ENCODE measurements at places on chromosomes 16 and 17.

DNA sequence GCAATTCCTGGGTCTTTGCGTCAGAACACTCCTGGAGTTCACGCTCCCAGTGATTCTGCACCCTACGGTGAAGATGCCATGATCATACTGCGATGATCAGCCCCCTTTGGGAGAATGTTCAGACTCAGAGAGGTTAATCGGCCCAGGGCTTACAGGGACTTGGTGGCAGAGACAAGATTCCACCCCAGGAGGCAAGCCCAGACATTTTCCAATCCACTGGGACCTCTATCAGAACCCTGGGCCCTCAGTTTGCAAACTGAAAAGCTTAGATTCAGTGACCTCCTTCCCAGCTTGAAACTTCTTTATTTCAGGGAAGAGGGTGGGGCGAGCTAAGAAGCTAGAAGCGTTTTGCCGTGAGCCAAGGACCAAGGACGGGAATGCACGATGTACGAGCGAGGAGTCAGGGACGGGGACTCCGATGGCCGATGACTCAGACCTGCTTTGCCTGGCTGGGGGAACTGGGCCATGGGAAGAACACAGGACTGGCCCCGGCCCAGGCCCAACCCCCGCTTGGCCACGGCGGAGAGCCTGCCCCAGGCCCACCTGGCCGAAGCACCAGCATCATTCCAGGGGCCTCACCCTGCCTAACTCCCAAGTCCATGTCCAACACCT lies 34.7 kb downstream of the SOCS3 start:
- DNase-seq: no peak

GRCh38 chr17:5362162-5362811 lies 57.2 kb downstream of the NUP88 start:
- DNase-seq: no peak

GRCh38 chr17:50337956-50338355 lies 8.0 kb upstream of the XYLT2 start:
- no peak for DNase-seq

DNA sequence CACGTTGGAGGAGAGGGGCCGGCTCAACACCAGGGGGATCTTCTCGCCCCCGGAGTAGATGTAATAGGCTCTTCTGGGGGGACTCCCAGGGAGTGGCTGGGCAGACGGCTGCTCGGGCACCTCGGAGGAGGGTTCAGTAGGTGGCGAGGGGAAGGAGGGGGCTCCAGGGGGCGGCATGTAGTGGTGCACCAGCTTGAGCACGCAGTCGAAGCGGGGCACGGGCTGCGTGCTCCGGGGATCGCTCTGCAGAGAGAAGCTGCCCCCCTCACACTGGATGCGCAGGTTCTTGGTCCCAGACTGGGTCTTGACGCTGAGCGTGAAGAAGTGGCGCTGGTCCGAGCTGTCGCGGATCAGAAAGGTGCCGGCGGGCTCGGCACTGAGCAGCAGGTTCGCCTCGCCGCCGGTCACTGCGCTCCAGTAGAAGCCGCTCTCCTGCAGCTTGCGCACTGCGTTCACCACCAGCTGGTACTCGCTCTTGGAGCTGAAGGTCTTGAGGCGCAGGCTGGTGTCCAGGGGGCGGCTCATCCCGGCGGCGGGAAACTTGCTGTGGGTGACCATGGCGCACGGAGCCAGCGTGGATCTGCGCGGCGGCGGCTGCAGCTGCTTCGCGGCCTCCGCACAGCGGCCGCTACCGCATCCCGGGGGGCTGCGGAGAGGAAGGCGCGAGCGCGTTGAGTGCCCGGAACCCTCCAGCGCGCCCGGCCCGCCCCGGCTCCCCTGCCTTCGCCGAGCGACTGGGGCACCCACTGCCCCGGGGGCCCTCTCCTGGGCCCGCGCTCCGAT lies 1.1 kb downstream of the SOCS3 start:
- DNase-seq: no peak

DNA sequence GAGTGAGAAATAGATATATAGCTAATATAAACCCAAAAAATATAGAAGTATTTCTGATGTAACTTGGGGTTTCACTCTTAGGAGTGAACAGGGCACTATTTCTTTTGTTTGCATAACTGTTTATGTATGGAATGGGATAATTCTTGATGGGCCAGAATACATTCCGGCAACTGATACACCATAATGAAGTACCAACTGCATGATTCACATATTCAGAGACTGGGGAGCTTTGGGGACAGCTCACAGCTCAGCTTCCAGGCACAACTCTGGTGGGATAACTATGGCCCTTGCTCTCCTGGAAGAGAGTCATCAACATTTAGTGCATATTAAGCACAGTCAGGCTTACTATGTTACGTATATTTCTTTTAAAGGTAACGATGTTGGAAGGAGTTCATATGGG lies 42.1 kb upstream of the ADCY7 start:
- DNase-seq: no peak

DNA sequence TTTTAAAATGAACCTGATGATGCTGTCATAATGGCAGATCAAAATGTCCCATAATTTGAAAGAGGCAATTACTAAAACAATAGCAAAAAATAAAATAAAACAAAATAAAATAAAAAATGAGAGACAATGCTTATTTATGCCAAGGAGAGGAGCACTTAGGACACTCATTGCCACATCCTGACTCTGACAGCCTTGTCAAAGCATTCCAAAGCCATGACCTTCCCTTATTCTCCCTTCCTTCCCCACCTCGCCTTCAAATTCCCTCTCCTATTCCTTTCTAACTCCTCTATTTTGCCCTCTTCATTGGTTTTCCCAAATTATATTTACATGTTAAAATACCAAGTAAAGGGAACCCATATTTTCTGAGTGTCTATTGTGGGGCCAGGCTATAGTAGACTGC lies 220.0 kb downstream of the CDH13 start:
- no peak for DNase-seq

- no peak for DNase-seq
Measured at GRCh38 chr16:89409161-89409711, 81.1 kb downstream of the ANKRD11 start.

GRCh38 chr17:11797803-11798202 lies 199.5 kb downstream of the ZNF18 start:
- DNase-seq: no peak

DNA sequence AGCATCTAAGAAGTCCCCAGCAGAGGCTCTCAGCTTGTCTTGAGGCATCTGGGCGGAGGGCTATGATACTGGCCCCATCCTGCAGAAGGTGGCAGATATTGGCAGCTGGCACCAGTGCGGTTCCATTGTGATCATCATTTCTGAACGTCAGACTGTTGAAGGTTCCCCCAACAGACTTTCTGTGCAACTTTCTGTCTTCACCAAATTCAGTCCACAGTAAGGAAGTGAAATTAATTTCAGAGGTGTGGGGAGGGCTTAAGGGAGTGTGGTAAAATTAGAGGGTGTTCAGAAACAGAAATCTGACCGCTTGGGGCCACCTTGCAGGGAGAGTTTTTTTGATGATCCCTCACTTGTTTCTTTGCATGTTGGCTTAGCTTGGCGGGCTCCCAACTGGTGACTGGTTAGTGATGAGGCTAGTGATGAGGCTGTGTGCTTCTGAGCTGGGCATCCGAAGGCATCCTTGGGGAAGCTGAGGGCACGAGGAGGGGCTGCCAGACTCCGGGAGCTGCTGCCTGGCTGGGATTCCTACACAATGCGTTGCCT lies at the start of gene CIITA:
Gene CIITA (plus strand): TSS at position 404 of the 543 bp plus-strand sequence. CDS start 129 bp downstream, at position 533.
- DNase-seq: no peak

GRCh38 chr17:9768381-9768934 lies 22.9 kb downstream of the DHRS7C start:
- no peak for DNase-seq

GRCh38 chr16:63037761-63038396 lies 1001.6 kb upstream of the CDH8 start:
- no peak for DNase-seq

GRCh38 chr16:47887496-47887895 lies 268.3 kb downstream of the ABCC12 start:
- no peak for DNase-seq

GRCh38 chr17:70810609-70811008 lies 641.3 kb downstream of the KCNJ2 start:
- no peak for DNase-seq

DNA sequence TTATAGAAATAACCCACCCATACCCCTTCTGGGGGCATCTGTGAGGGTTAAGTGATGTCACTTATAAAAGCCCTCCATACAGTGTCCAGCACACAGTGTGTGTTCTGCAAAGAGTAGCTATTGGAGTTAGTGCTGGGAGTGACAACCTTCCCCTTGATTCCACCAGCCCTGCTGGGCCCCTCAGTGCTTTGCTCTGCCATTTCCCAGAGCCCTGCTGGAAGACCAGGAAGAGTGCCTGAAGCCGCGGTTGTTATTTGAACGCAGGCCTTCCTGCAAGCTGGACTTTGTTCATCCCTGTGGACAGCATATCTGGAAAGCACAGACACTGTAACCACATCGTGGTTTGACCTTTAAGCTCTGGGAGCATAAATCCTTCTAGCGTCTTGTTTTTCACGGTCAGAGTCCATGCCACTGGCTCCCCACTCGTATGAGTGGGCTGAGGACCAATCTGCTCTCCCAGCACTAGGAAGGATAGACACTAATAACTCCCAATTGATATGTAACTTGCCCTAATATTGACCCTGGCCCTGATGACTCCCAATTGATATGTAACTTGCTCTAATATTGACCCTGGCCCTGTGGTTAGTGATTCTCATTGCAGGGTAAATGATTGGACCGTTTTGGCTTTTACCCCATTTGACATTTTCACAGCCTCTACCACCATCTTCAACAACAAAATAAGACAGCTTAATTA lies 297.1 kb upstream of the MAF start:
- no peak for DNase-seq

DNA sequence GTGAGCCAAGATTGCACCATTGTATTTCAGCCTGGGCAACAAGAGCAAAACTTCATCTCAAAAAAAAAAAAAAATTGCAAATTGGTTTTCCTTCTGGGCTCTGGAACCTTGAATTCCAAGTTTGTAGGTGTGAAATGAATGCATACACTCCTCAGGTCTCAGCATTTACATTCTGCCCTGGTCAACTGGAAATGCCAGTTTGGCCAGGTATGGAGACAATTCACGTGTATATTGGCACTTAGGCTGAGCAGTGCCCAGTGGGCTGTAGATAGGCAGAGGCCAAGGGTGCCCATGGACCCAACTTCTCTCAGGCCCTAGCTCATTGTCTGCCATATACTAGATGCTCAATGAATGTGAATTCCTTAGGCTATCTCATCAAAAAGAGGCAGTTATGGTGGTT lies 15.7 kb downstream of the PDILT start:
- DNase-seq: no peak

DNA sequence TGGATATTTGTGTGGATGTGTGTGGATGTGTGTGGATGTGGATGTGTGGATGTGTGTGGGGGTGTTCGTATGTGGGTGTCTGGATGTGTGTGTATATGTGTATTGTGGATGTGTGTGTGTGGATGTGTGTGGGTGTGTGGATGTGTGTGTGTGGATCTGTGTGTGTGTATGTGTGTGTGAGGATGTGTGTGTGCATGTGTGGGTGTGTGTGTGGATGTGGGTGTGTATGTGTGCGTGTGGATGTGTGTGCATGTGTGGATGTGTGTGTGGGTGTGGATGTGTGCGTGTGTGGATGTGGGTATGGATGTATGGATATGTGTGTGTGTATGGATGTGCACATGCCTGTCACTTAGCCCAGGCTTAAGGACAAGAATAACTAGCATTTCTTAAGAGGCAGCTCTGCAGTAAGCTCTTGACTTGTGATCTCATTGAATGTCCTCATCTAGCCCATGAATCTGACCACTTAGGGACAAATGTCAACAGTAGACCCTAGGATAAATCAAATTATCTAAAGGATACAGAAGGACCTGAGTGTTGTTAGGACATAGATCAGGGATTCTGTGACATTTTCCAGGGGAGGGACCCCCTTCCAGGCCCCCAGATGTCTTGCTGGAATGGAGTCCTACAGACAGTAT lies 83.5 kb downstream of the BMERB1 start:
- no peak for DNase-seq

- no peak for DNase-seq
Measured at GRCh38 chr16:51569203-51569931, 418.3 kb upstream of the SALL1 start.

DNA sequence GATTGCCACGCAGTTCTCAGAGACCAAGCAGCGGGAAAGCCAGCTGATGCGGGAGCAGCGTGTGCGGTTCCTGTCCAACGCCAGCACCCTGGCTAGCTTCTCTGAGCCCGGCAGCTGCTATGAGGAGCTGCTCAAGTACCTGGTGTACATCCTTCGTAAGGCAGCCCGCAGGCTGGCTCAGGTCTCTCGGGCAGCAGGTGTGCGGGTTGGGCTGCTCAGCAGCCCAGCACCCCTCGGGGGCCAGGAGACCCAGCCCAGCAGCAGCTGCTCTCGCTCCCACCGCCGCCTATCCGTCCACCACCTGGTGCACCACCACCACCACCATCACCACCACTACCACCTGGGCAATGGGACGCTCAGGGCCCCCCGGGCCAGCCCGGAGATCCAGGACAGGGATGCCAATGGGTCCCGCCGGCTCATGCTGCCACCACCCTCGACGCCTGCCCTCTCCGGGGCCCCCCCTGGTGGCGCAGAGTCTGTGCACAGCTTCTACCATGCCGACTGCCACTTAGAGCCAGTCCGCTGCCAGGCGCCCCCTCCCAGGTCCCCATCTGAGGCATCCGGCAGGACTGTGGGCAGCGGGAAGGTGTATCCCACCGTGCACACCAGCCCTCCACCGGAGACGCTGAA lies 15.2 kb downstream of the CACNA1G start:
- DNase-seq: no peak

DNA sequence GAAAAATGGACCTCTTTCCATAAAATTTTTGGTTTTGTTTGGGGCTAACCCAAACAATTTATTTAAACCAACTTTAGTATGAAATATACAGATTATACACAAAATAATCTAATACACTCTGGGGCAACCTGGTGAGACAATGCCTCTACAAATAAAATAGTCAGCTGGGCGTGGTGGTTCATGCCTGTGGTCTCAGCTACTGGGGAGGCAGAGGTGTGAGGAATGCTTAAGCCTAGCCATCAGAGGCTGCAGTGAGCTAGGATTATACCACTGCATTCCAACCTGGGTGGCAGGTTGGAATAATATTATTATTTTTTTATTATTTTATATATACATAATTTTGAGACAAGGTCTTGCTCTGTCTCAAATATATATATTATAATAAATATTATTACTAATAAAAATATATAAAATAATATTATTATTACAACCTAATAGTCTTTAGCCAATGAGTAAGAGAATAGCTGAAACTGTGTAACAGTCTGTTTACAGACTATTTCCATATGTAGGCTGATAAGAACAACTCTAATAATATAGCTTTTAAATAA lies 50.5 kb downstream of the GLG1 start:
- no peak for DNase-seq

- DNase-seq: no peak
Measured at GRCh38 chr17:49987681-49988441, 7.2 kb downstream of the DLX3 start.

DNA sequence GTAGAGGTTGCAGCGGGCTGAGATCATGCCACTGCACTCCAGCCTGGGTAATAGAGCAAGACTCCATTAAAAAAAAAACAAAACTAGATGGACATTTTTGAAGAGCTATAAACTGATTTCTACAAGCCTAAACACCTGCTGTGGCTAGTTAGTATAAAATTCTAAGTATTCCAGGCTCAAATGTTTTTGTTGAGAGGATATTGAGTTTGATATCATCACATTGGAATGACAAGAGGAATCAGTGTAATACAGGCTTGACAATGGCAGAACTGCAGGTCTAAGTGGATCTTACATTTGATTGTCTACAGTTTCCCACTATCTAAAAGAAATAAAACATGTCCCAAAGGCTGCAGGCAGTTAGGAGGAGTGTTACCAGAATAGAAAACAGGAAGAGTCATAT lies 23.9 kb upstream of the DLX3 start:
- DNase-seq: no peak

GRCh38 chr17:63649813-63650212 lies 27.6 kb downstream of the MAP3K3 start:
- DNase-seq: no peak
